Progenitor cell of endocrine pancreas (in vitro differentiated cells): ENCODE measurements at places on chromosomes 6 and 20. TPM values are rescaled to one million over a fixed set of nuclear protein-coding genes. Genes with fewer than 3 reads are reported as not detected.

DNA sequence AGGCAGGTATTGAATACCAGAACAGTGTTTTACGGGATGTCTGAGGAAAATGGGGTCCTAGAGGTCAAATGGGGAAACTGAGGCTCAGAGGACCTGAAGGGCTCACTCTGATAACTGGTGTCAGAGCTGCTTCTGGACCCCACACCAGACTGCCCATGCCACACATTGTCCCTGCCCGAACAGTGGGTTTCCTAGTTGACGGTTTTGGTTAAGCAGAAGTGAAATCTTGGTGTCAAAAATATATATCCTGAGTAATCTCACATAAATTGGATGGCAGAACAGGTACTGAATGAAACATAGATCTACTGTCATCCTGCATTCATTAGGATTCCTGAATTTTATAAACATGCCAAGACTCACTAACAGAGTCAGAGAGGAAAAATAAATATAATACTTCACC is 16.3 kb downstream of the NOX3 start:
- DNase-seq, result no peak

- no peak for DNase-seq
These were observed 198.6 kb downstream of the CDKAL1 start for GRCh38 chr6:20732896-20733295.

DNA sequence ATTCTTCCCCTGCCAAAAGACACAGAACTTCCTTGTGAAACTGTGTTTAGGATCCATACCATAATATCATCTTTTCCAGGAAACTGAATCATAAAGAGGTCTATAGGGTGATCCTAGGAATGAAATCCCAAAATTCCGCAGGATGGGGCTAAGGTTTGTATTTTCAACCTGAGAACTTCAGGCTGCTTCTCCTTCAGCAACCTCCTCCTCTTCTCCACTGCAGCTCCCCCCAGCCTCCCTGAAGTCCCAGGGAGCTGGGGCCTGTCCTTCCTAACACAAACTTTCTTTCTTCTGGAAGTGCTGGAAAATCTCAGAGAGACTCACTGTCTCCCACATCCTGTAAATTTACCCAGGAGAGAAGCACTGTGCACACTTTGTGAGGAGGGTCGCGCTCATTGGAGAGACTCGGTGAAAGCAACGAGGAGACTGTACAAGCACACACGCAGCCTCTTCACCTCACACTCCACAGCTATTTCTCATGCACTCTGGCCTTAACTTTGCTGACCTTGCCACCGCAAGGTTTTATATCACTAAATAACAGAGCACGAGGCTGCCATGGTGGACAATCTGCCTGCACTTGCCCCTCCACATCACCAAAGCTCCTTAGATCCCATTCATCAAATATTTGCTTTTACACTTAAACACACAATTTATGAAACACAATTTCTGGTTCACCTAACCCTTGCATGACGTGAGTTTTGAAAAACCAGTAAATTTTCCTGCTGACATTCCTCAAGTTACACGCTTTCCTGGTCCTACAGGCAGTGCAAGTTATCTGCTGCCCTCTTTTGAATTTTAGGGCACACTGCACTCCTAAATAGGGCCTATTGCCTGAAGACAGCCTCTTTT is 14.3 kb downstream of the ID4 start:
- DNase-seq, result no peak

DNA sequence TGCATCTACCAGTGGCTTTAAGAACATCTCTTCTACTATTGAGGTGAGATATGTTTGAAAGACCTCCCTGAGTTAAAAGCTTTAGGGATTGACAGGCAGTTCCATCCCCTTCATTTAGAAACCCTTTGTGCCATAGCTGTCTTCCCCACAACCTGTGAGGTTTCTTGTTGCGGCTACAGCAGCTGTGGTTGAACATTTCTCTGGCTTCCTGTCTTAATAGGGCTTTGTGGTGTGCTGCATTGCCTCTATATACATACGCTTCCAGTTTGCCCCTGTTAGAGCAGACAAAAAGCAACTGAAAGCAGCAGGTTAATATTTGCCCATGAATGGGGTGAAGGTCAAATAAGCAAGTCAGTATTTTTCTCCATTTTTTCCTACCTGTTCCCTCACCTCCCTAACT is 210.2 kb downstream of the TMEM200A start:
- no peak for DNase-seq

GRCh38 chr6:80020381-80021120 is 16.1 kb downstream of the TTK start:
- DNase-seq, result no peak

DNA sequence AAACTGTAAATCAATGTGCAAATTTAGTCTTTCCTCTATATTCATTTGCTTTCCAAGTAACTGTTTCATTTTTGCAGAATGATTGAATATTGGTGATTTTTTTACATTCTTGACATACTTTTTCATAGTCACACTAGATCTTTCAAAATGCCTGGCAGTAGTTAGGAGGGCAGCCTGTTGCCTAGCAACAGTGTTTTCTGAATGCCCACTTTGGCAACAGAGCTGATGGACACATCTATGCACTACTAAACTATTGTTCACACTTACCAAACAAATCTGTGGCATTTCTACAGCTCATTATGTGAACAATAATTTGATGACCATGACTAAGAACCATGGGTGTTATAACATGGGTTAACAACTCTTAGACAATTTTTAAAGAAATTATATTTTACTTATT is 438.0 kb upstream of the IMPG1 start:
- no peak for DNase-seq

GRCh38 chr20:8019246-8019997 is at the start of gene TMX4:
Gene TMX4 (minus strand): TSS chr20:8019761. CDS start chr20:8019613, 148 bp downstream.
- DNase-seq, result peak; percentile 95

DNA sequence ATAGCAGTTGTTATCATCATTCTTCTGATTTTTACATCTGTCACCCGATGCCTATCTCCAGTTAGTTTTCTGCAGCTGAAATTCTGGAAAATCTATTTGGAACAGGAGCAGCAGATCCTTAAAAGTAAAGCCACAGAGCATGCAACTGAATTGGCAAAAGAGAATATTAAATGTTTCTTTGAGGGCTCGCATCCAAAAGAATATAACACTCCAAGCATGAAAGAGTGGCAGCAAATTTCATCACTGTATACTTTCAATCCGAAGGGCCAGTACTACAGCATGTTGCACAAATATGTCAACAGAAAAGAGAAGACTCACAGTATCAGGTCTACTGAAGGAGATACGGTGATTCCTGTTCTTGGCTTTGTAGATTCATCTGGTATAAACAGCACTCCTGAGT is 2.1 kb downstream of the CALHM6 start:
- no peak for DNase-seq

- peak; percentile 54 for DNase-seq
These were observed at the start of gene MYL9 for GRCh38 chr20:36541227-36541767. Gene MYL9 (plus strand): TSS chr20:36541519. CDS start chr20:36544885, 3,366 bp downstream.

DNA sequence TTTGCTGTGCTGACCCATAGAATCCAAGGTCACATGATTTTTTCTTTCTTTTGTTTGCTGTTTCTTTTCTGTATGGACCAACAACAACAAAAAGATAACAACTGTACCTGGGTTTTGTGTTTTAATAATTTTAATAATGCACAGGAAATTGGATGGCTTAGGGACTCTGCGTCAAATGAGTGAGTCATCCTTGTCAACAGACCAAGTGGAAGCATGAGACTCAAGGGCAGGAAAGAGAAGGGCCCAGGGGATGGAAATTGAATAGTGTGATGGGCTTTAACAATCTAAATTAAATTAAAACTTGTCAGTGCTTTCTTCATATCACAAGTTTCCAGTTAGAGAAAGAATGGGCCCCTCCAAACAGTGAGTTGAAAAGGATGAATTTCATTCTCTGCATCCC is 413.0 kb downstream of the PREX1 start:
- no peak for DNase-seq

DNA sequence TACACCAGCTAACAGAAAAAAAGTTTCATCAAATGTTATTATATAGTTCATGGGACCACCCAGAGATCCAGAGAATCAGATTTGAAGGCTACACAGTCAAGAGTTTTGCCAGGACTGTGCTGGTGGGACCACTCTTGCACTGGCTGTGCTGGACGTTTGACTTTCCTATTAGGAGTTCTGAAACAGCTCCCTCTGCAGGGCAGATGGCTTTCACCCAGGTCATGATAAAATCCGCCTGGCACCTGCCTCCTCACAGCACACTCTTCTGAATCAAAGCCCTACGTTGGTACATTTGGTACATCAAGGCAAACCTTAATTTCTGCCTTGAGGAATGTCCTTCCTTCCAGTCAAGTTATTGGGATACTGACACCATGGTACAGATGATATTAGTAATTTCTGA is 302.1 kb downstream of the ZNF217 start:
- no peak for DNase-seq

TSPO2 gene
- total RNA-seq, result not detected in 2 replicates

SSTR4 gene
- total RNA-seq, result not detected in 2 replicates
